ENCODE measurements at places on chromosomes 3 and 15.

GRCh38 chr15:87219650-87220615 lies 1036.6 kb downstream of the NTRK3 start:
- DNase-seq: no peak

- DNase-seq: no peak
Measured at GRCh38 chr3:61078048-61078752, 173.1 kb downstream of the FHIT start.

- DNase-seq: peak; percentile 87
Measured at GRCh38 chr3:33152363-33153360, 38.8 kb downstream of the CRTAP start.

GRCh38 chr3:73148206-73148605 lies 86.7 kb downstream of the EBLN2 start:
- DNase-seq: no peak

GRCh38 chr3:134052370-134052769 lies 22.6 kb upstream of the SLCO2A1 start:
- no peak for DNase-seq

GRCh38 chr15:29857221-29857789 lies 35.0 kb upstream of the TJP1 start:
- peak; percentile 3 for DNase-seq

GRCh38 chr3:127865941-127866340 lies 43.6 kb upstream of the MGLL start:
- no peak for DNase-seq

- no peak for DNase-seq
Measured at GRCh38 chr3:42934111-42934510, 28.2 kb downstream of the ZNF662 start.

DNA sequence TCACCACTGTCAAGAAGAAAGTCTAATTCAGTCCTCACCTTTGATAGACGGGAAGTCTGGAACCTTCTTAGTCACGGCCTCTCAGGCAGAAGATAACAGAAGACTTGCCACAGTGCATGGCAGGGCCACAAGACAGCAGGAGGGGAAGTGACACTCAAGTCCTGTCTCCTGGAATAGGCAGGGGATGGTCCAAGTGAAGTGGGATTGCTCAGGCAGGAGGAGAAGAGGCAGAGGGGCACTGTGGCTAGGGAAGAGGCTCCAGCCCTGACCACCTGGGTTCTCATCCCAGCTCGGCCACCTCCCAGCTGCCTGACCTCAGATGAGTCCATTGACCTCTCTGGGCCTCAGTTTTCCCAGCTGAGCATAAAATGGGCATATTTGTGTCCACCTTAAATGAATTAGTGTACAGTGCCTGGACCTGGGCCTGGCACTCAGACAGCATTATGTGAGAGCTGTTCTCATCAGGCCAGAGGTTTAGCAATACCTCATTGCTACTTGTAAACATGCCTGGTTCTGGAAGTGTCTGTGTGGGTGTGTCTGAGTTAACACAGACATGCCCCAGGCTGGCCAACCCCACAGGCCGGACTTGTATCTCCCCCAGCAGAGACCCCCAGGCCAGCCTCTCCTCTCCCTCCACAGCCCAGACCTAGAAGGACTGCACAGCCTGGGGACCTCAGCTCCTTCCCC lies 11.5 kb upstream of the PCSK6 start:
- no peak for DNase-seq

- no peak for DNase-seq
Measured at GRCh38 chr3:139222100-139222657, 121.6 kb upstream of the MRPS22 start.

- no peak for DNase-seq
Measured at GRCh38 chr15:99962006-99962561, 228.8 kb upstream of the LYSMD4 start.

DNA sequence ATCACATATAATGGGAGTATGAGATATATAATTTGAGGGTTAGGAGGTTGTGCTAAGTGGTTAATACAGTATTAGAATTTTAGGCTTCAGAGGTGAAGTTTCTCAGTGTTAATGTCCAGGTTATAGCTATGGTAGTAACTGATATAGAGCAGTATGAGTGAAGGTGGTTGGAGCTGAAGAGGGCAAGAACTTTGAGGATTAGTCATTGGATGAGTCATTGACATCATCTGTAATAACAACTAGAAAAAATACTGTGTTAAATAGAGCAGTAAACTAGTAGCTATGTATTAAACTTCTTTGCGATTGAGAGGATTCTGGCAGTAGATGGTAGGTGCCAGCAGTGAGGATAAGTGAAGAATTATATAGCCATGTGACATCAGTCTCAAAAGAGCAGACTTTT lies 47.5 kb upstream of the EIF3J start:
- DNase-seq: no peak

DNA sequence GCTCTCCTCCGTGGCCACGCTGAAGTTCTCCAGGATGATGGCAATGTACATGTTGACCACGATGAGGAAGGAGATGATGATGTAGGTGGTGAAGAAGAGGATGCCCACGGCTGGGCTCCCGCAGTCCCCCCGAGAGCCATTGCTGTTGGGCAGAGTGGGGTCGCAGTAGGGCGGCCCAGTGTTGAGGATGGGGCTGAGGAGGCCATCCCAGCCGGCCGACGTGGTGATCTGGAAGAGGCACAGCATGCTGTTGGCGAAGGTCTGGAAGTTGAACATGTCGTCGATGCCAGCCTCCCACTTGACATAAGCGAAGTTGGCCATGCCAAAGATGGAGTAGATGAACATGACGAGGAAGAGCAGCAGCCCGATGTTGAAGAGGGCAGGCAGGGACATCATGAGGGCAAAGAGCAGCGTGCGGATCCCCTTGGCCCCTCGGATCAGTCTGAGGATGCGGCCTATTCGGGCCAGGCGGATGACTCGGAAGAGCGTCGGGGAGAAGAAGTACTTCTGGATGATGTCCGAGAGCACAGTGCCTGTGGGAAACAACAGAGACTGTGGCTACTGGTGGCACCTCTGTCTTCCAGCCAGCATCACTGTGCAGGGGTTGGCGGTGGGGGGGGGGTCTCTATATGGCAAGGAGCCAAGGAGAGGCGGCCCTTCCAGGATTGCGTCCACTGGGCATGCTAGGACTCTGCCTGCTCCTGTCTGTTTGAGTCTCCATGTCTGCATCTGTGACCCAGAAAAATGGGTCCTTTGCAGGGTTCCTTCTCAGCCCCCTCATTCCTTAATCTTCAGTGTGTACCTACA lies 55.1 kb downstream of the EXOG start:
- no peak for DNase-seq

DNA sequence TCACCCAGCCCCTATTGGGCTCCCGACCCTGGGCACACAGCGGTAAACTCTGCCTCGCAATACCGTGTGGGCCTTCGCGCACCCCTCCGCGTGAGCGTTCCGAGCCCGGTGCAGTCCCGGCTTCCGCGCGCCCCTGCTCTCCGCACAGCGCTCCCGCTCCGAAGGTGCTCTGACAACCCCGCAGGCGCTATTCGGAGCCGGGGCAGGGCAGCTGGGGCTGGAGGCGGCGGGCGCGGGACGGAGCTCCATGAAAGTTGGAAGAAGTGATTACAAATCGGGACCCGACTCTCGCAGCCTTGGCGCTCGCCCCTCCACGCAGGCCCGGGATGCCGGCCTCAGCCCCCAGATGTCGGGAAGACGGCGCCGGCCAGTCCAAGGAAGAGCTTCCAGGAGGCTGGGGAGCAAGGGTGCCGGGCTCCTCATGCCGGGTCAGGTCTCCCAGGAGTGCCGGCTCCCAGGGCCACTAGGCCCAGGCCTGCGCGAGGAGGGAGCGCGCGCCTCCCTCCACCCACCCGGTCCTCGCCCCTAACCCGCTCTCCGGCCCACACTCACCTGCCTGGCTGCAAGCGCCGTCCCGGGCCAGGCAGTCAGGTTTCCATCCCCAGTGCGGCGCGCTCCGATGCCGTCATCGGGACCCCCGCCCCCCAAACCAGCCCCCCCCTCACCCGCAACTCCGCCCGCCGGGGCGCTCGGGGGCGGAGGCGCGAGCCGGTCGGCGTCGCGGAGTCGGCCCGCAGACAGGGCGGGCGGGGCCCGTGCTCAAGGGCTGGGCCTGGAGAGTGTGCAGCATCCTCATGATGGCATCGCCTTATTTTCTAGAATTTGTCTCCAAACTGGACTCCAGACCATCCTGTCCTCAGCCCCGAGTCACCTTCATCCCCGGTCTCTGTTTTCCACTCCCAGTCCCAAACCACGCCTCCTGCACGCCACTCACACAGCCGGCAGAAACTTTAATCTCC lies at the start of gene KIF7:
Gene KIF7 (minus strand): TSS at position 621 of the 959 bp plus-strand sequence. CDS start 2,537 bp downstream, outside the sequence.
- no peak for DNase-seq

GRCh38 chr15:84962955-84963354 lies 18.7 kb upstream of the PDE8A start:
- no peak for DNase-seq

DNA sequence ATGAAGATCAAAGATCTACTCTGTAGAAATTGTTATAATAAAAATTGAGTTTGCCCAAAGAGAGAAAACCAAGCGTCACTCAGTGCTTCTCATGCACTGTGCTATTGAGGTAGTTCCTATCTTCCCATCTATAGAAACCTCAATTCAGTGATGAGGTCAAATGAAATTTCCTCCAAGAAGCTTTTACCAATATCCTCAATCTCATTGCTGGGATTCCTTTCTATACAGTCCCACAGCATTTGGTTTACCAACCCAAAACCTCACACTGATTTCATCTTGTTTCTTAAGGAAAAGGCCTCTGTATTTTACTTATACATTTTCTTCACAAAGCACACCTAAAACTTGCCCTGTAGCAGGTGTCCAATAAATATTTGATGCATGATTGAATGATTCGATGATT lies 147.2 kb downstream of the ALCAM start:
- no peak for DNase-seq

DNA sequence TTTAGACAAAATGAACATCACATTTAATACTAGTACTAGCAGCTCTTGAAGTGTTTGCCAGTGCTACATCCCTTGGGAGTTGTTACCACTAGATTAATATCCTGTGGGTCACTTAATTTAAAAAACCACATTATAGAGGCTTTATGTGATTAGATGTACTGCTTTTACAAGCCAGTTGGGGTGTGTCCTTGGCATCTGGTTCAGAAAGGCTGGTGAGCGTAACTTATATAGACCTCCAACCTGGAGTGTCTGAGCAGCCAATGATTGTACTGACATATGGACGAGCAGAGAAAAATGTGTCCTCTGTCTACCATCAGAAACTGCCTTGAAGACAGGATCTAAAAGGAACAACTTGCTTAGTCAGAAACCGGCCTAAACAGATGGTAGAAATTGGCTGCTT lies 306.2 kb upstream of the ATP11B start:
- DNase-seq: no peak

- no peak for DNase-seq
Measured at GRCh38 chr3:107543666-107544065, 20.9 kb downstream of the BBX start.

GRCh38 chr15:95162967-95163531 lies 931.7 kb downstream of the MCTP2 start:
- DNase-seq: no peak

GRCh38 chr15:95303713-95304112 lies 1026.8 kb upstream of the NR2F2 start:
- DNase-seq: no peak

GRCh38 chr3:139130390-139131140 lies 85.9 kb upstream of the PRR23C start:
- no peak for DNase-seq

DNA sequence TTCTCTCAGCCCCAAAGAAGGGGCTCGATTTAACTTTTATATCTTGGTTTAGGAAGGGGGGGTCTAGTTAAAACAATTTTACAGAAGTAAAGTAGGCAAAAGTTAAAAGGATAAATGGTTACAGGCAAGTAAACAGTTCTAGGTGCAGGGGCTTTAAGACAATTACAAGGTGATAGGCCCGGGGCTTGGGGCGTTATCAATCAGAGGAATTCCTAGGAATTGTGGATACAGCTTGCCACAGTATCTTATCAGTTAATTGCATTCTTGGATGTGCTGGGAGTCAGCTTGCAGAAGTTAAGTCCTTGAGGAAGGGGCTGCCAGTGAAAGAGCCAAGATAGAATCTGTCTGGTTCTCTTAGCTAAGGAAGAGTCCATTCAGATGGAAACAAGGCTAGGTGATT lies 52.7 kb downstream of the NSMCE3 start:
- DNase-seq: no peak

DNA sequence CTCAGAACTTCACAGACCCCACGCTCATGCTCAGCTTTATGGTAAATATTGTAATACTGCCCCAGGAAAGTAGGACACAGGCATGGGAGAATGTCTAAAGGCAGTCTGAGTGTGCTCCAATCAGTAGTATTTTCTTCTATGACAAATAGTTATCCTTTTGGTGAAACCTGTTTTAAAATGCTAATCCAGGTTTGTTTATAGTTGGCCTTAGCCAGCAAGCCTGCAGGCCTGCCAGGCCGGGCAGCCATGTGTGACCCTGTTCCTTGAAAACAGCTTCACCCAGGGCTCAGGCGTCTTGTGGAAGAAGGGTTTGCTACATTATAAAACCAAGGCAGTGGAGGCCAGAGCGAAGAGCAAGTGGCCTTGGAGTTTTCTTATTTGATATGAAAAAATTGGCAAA lies 104.7 kb downstream of the SEMA6D start:
- no peak for DNase-seq

DNA sequence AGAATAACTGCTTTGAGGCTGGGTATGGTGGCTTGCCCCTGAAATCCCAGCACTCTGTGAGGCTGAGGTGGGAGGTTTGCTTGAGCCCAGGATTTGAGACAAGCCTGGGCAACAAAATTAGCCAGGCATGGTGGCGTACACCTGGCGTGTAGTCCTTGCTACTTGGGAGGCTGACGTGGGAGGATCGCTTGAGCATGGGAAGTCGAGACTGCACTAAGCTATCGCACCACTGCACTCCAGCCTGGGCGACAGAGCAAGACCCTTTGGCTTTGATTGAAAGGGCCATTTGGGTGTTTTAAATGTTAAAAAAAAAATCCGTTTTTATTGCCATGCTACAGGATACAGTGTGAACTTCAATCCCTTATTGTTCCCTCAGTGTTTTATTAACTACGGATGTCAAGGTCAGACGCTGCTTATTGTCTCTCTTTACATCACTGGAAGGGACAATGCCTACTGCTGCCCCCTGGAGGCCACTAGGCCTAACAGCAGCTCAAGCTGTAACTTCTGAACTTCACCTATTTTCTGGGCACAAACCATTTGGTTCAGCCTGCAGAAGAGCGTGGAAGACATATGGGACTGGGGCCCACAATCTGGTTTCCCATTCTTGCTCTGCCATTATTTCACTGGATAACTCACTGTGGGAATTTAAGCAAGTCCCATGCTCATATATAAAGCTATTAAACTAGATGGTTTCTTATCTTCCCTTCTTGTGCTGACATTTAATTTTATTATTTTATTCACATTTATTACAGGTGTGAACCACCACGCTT lies 15.3 kb upstream of the IREB2 start:
- peak; percentile 30 for DNase-seq

- DNase-seq: no peak
Measured at GRCh38 chr3:39122813-39123212, 15.3 kb downstream of the TTC21A start.

DNA sequence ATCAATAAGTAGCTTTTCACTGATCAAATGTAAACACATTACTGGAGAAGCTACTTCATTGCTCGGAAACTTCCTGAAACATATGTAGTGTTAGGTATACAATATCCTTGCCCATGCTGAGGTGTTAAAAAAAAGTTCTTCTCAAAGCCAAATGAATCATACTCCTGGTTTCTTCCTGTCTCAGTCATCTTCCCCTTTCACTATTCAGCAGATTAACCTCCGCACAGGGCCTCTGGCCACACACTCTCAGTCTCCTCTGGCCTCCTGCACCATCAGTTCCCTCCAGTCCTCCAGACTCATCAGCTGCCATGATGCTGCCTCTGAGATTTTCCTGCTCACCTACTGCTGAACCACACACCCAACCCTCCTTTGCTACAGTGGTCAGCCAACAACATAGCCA lies 70.5 kb upstream of the BOC start:
- no peak for DNase-seq

Data from SHP77 (cell line).